ENCODE measurements at places on chromosomes 6 and 20.

GRCh38 chr6:33716379-33716778, 4.9 kb upstream of the UQCC2 start:
- no peak for DNase-seq

GRCh38 chr6:105880030-105880492, 206.1 kb upstream of the PRDM1 start:
- no peak for DNase-seq

GRCh38 chr6:14533446-14533845, 415.9 kb downstream of the CD83 start:
- DNase-seq, result no peak

- DNase-seq, result no peak
Measured at GRCh38 chr6:8940356-8940755, 505.0 kb upstream of the SLC35B3 start.

DNA sequence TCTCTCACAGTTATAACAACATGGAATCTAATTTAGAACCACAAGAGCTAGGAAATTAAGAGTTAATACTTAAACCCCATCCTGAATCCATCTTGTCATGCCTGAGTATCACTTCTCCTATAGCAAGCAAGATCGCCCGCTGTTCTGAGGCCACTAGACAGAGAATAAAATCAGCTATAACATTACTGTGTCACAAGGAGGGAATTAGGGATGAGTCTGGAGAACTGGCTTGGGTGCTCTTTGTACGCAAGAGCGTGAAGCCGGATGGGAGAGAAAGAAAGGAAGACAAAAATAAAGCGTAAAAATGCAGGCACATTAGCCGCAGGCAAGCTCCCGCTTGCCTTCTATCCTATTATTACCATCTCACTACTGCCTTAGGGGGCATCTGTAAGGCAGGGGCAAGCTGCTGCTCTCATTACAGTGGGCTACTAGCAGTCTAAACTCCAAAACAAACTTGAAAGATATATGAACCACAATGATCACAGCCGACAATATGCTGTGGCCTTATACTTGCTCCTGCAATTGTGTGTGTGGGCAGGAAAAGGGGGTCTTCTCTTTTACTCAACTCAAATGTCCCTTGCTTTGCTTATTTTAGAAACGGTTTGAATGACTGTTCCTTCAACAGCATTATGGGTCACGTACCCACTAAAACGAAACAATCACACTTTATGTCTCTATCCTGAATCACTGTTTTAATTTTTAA, 81.9 kb downstream of the GJA10 start:
- no peak for DNase-seq

DNA sequence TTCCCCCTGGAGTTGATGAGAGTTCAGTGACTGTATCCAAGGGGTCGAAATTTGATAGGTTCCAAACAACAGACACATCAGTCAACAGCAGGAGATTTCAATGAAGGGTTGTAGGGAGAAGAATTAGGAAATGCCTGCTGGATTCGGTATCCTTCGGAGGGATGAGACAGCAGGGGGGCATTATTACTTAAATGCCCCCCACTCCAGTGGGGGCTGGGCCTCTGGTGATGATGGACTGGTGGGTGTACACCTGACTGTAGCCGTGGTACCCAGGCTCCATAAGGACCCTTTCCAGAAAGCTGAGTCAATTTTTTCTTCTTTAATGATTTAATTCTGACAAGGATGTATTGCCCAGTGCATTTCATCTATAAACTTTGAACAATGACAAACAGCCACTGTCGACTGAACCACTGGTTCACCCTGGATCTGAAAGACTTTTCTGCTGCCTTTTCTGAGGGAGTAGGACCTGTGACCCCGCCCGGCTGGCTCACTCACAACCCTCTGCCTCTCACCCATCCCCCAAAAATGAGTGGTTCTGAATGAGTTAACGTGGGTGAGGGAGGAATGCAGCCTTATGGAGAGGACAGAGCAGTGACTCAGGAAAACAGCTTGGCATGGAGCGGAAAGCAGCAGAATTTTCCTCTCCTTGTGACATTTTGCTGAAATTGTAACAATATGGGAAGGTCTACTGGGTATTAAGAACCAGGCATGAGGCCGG, 41.0 kb downstream of the ZMYND8 start:
- DNase-seq, result no peak

- no peak for DNase-seq
Measured at GRCh38 chr6:52146851-52147445, 39.2 kb upstream of the IL17A start.

- no peak for DNase-seq
Measured at GRCh38 chr6:136282906-136283305, 6.7 kb downstream of the BCLAF1 start.

GRCh38 chr20:9235518-9235917, 166.6 kb downstream of the PLCB4 start:
- DNase-seq, result no peak

DNA sequence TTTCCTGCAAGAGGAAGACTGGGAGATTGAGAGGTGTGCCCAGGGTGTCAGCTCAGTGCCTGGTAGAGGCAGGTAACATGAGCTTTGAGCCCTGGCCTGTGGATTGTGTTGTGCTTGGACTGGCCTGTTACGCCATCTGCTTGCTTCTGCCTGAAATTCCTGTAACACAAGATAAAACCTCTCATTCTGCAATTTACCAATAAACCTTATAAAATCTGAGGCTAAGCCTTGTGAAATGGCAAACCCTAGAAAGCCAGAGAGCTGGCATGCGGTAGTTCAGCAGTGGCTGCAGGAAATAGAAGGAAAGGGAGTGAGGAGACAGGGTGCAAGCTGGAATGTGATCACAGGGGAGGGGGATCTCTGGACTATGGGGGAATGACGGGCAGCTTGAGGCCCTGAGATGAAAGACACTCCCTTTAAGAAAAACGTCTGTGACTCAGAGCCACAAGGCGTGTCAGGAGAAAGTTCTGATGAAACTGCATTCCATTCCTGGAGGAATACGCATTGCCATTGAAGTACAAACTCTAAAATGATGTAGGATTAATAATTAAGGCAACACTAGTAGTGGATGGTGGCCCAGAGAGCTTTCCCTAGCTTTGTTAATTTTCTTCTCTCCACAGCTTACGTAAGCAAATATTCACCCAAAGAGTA, 26.3 kb upstream of the TFAP2A start:
- no peak for DNase-seq

Measured in nucleus accumbens (tissue), 56 donors.